GM23338 (cell line): ENCODE measurements at places on chromosomes 12 and 14. TPM values are rescaled to one million over a fixed set of nuclear protein-coding genes. Genes with fewer than 3 reads are reported as not detected.

DNA sequence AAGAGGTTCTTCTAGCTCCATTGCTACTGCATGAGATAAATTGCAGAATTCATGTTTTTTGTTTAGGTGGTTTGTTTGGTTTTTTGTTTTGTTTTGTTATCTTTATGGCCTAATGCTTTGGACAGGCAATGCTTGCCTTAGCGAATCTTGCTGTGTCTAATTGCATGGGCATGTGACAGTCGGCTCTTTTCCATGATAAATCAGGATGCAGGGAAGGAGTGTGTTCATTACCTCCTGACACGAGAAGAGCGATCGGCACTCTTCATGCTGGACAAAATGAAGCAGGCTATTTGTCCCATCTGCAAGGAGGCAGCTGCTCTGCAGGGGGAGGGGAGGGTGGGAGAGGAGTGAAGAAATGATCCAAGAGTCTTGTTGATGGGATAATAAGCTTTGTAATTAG is 6.5 kb downstream of the CCDC60 start:
- DNase-seq = no peak

- peak; percentile 86 for DNase-seq
These were observed 81.9 kb upstream of the ATF7IP start for GRCh38 chr12:14283489-14284144.

DNA sequence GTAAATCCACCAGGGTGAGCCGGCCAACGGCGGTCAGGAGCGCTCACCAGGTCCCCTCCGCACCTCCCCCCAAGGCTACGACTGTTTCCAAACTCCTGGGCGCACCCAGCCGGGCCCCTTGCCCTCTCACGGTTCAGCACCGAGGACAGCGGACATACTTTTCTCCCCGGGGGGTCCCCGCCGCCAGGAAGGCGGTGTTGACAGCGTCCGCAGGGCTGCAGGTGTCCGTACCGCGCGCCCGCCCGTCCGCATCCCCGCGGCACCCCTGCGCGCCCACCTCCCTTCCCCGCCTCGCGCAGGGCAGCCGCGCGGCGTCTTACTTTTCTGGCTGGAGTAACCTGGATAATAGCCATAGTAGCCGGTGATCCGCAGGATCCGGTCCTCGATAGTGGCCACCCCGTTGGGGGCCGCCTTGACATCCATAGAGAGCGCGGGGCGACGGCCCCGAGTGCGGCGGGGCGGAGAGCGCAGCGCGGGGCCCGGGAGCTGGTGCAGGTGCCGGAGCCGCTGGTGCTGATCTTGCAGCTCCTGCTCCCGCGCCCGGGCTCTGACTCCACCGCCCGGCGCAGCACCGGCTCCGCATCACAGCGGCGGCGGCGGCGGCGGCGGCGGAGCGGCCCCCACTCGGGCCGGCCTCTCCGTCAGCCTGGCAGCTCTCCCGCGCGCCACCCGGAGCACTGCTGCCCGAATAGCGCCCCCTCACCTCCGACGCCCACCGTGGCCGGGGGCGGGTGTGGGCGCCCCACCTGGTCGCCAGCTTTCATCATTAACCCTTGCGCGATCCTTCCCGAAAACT is at the start of gene SLC35F4:
TSS of gene SLC35F4 (minus strand) at position 690 of the 796 bp plus-strand sequence.
- peak; percentile 96 for DNase-seq

DNA sequence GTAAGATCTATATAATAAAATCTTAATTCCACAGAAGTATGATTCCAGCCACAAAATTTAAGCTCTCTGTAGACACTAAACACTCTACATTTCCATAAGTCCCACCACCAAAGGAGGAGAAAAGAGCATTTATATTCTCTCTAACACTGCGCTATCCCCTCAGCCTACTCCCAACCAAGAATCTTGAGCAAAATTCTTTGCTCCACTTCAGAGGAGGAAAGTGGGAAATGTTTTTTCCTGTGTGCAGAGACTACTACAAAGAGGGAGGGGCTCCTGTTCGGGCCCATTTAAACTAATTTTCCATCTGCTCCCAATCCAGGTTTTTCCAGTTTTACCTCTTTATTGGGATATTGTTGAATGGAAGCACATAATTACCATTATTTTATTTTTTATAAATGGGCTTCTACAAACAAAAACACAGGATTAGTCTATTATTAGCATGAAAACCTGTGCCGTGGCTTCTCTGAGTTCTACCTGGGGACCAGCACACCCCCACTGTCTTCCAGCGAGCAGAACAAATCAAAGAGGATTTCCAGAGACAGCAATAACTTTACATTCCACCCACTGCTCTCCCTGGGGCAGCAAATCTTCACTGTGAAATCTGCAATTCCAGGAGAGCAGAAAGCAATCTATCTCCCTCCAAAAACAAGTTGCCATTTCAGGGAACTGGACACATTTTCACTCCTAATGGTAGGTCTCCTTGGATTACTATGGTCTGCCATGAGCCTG is 174.0 kb downstream of the DAD1 start:
- no peak for DNase-seq

- no peak for DNase-seq
These were observed 79.2 kb downstream of the TBC1D30 start for GRCh38 chr12:64903479-64904152.

GRCh38 chr12:4653257-4653656 is 4.3 kb downstream of the NDUFA9 start:
- peak; percentile 27 for DNase-seq

- DNase-seq = no peak
These were observed 201.3 kb upstream of the FOXN3 start for GRCh38 chr14:89618330-89618708.

- DNase-seq = no peak
These were observed 11.2 kb downstream of the BCAT1 start for GRCh38 chr12:24937553-24938244.

GRCh38 chr12:50820177-50820576 is 22.5 kb upstream of the TMPRSS12 start:
- DNase-seq = no peak

GRCh38 chr12:80269803-80270552 is 170.6 kb downstream of the OTOGL start:
- peak; percentile 72 for DNase-seq

- no peak for DNase-seq
These were observed 9.5 kb downstream of the PKP2 start for GRCh38 chr12:32887058-32887457.

GRCh38 chr14:100882991-100883788 is 20.3 kb downstream of the RTL1 start:
- no peak for DNase-seq

GRCh38 chr12:47356129-47356700 is 276.5 kb upstream of the AMIGO2 start:
- no peak for DNase-seq

DNA sequence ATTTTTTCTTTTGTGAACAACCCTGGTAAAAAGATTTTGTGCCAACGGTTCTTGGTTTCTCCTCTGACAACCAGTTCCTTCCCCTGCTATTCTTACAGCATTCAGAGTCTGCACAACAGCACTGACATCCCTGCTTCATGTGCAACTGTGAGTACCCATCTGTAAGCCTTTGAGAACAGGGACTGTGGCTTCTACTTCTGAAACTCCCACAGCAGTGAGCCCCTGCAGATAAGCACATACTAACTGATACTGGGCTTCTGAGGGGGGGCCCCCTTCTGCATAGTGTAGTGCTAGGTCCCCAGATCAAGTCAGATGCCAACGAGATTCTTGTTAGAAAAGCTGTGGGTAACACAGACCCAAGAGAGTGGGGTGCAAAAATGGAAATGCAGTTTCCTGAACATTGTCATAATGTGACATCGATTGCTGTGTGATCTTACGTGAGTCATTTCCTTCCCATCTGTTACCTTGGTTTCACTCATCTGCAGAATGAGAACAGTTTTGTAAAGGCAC is 11.1 kb upstream of the NINJ2 start:
- no peak for DNase-seq

- DNase-seq = no peak
These were observed 61.0 kb downstream of the LRRC74A start for GRCh38 chr14:76887191-76887590.

DNA sequence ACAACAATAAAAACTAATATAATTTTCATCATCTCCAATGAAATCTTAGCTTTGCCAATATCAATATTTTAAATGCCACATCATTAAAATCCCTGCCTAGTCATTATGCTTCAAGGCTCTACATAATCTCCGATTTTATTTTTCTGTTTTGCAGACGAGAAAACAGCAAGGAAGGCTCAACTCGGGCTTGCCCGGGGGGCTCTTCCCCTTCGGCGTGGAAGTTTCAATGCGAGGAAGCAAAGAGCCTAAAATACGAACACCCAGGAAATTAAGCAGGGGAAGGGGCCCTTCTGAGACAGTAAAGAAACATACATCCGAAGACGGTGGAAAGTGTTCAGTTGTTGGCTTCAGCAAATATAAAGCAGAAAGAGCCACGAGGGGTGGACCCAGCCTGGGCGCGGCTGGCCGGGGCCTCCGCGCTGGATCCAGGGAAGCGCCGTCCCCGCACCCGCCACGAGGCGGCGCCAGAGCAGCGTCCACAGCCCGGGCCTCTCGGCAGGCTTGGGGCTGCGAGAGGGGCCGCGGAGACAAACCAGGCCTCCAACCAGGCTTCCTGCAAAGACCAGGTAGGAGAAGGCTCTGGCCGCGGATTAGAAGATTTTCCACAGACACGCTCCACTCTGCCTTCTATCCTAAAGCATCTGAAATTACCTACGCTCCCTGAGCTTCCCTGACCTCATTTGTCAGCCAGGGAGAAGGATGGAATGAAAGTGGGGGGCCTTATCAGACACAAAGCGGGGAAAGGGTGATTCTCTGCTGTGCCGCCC is 77.2 kb downstream of the SERPINA3 start:
- peak; percentile 78 for DNase-seq

DNA sequence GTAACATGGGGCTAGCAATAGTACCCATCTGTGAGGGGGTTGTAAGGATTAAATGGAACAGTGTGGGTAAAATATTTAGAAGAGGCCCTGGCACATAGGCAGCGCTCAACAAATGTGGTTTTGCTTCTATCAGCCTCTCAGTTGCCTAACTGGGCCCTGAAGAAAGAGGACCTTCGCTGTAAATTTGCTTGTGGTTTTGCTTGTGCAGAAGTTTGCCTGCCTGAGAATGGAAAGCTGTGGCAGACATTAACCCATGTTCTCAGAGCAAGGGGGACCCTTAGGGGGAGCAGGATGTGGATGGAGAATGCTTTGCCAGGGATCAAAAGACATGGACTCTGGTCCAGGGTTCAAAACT is 160.1 kb downstream of the BRMS1L start:
- DNase-seq = no peak

DNA sequence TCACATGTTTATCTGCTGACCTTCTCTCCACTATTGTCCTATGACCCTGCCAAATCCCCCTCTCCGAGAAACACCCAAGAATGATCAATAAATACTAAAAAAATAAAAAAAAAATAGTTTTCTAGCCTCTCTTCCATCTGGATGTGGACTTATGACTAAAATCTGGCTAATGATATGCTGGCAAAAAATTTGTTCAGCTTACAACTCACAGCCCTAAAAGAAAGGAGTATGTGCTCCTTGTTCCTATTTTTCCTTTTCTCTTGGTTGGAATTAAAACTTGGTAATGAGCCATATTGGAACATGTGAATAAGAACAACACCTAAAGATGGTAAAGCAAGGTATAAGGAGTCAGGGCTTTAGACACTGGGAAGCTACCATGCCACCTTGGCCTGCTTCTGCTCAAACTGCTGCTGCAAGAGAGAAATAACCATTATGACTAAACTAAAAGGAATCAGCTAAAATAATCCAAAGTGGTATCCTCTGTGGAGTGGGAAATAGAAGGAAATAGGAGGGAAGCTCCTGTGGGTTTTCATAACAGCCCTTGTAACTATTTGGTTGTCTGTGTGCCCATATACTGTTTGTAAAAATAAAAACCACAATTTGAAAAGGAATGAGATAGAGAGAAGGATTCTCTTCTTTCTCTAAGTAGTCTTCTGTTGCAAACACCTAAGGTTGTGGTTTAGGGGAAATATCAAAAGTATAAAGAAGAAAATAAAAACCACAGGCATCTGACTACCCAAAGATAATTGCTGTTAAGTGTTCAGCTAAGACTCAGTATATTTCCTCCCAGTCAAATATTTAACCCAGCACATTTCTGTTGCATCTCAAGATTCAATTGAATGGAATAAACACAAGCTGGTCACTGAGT is 53.8 kb downstream of the SDR9C7 start:
- no peak for DNase-seq

DNA sequence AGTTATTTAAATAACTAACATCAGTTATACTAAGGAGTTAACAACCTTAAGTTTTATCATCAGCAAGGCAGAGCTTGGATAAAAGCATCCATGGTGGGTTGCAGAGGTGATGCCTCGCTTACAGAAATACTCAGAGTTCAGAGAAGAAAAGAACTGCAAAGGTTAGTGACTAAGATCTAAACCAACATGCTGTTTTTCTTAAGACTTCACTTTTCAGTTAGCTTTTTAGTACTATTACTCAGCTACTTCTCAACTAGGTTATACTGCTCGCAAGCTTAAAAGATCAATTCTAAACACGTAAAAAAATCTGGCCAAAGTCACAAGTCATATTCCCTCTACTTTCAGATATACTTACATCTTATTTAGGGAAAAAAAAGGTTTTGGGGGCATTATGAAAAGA is 2.8 kb downstream of the PPP1CC start:
- no peak for DNase-seq

- no peak for DNase-seq
These were observed 46.5 kb downstream of the ELK3 start for GRCh38 chr12:96240656-96241055.

The CABP1 gene
- 4.7 and 5.1 TPM in 2 replicates for polyA plus RNA-seq

The MCRS1 gene
- 134 and 139 TPM in 2 replicates for polyA plus RNA-seq

The SOX5 gene
- polyA plus RNA-seq = 1.0 and 1.5 TPM in 2 replicates
